ENCODE measurements at places on chromosomes 12 and 14. TPM values are rescaled to one million over a fixed set of nuclear protein-coding genes. Genes with fewer than 3 reads are reported as not detected.
A peak's percentile ranks its signal among the peaks of the same experiment; 100 is the strongest.

DNA sequence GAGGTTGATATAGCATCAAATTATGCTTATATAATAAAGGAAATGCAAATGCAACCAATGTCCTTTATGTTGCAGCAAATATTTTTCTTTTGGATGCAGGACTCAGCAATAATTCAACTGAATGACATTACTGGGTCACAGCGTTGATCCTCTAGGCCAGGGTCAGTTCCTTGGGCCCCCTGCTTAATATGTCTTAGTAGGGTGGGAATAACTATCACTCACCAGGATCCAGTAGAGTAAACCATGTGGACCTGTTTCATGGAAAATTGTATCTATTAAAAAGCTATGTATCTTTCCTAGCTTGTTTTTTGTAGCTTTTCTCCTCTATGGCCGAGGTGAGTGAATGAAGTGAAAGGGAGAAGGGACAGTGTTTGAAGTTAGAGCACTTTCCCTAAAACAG, 161.5 kb upstream of the SSTR1 start:
- no peak overlapping the region for H3K4me3 ChIP-seq
- no peaks in the 10 kb centered on the region for H3K36me3 ChIP-seq
- no peak for DNase-seq
- H3K27ac ChIP-seq: no peak overlapping the region

RPL10L gene
- not detected for total RNA-seq

SERPINA10 gene
- total RNA-seq: not detected

DNA sequence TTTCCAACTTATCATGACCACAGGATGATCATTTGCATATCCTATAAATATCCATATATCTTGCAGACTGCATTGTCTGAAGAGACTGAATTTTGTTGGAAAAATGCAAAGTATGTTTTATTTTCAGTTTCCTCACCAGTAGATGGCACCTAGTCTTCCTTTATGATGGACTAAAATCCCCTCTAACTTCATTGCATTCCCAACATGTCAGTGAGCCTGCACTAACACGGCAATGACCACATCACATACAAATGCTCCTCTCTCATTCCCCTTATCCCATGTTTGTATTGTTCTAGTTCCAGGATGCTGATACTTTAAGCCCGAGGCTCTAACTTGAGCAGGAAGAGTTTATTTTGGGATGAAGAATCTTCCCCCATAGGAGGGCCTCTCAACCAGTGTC, 24.7 kb upstream of the MYBPC1 start:
- peak; percentile 3 for DNase-seq
- H3K36me3 ChIP-seq: no peaks in the 10 kb centered on the region
- H3K4me3 ChIP-seq: no peak overlapping the region
- no peaks in the 10 kb centered on the region for H3K27me3 ChIP-seq
- H3K4me1 ChIP-seq: no peaks in the 10 kb centered on the region

GRCh38 chr12:93230326-93230720, 147.4 kb upstream of the NUDT4 start:
- H3K36me3 ChIP-seq: no peaks in the 10 kb centered on the region
- peaks cover 11% of the 10 kb centered on the region for H3K4me1 ChIP-seq
- no peak overlapping the region for H3K4me3 ChIP-seq
- DNase-seq: no peak
- H3K27me3 ChIP-seq: no peaks in the 10 kb centered on the region

DNA sequence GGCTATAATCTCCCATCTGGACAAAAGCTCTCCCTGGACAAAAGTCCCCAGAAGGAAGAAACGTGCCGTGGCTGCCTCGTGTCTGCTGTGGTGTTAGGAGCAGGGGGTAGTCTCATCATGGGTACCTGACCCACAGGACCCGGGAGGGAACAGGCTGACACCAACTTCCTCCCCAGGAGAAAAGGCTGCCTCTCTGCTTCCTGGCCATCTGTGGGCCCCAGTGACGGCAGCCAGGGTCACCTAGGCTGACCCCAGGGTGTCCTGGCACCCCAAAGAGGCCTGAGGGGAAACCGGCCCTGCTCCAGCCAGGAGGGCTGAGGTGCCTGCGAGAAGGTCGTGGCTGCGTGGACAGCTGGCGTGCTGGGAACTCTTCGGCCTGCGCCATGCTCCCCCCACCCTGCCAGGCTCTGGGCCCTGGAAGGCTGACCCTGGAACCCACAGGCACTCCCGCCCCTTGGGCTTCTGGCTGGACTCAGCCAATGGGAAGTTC, 133.9 kb downstream of the RFLNA start:
- no peak overlapping the region for H3K4me3 ChIP-seq
- H3K4me1 ChIP-seq: peaks cover 15% of the 10 kb centered on the region
- peaks cover 26% of the 10 kb centered on the region for H3K36me3 ChIP-seq
- peak overlapping the region; percentile 63 for H3K27ac ChIP-seq
- H3K27me3 ChIP-seq: no peaks in the 10 kb centered on the region
- no peak for DNase-seq

- no peak overlapping the region for H3K4me3 ChIP-seq
- peaks cover 6% of the 10 kb centered on the region for H3K4me1 ChIP-seq
- H3K27ac ChIP-seq: no peak overlapping the region
- DNase-seq: no peak
- no peaks in the 10 kb centered on the region for H3K36me3 ChIP-seq
Observed at GRCh38 chr12:93048656-93049055, 119.6 kb upstream of the EEA1 start.

SLC2A13 gene
- 12.3 TPM for total RNA-seq

GRCh38 chr14:88013750-88014349, 8.9 kb downstream of the GPR65 start:
- H3K27me3 ChIP-seq: no peaks in the 10 kb centered on the region
- no peak overlapping the region for H3K27ac ChIP-seq
- DNase-seq: no peak
- H3K4me3 ChIP-seq: no peak overlapping the region
- no peaks in the 10 kb centered on the region for H3K4me1 ChIP-seq

BAZ1A gene
- total RNA-seq: 23.9 TPM

DNA sequence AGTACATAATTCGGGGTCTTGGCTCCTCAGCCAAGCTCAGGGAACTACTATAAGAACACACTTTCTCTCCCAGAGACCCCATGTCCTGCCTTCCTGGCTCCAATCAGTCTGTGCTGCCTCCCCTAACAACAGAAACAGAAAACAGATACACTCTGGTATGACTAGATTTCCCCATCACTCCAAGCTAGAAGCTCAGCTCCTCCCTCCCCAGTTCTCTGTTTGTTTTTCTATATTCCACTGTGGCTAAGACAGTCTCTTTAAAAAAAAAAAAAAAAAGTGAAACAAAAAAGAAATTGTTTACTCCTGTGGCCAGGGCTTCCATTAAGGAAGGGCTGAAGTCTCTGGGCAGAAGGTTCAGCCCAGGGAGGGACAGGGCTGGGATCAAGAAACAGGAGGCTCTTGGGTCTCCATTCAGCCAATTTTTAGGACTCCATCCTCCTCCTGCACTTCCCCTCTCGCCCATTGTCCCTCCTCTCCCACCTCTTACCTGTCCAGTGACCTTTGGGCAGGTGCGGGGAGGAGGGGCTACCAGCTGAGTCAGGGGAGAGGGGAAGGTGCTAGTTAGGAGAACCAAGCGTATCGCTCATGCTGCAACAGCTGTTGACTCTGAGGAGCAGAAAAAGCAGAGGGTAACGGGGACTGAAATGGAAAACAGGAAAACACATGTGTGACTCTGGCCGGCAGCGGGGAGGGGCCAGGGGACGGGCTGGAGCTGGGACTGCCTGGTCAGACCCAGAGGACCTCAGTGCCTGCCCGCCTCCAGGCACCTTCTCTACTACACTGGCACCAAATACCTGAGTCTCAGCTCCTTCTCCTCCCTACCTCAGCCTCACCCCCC, 4.1 kb upstream of the SLC7A7 start:
- H3K27ac ChIP-seq: peak overlapping the region; percentile 73
- peaks cover 30% of the 10 kb centered on the region for H3K4me1 ChIP-seq
- peak overlapping the region; percentile 47 for H3K4me3 ChIP-seq
- H3K27me3 ChIP-seq: peaks cover 10% of the 10 kb centered on the region
- peak; percentile 91 for DNase-seq
- H3K36me3 ChIP-seq: no peaks in the 10 kb centered on the region

All from osteoblast (primary cell).